Stimulated activated CD4-positive, alpha-beta T cell treated with anti-CD3 and anti-CD28 coated beads, Interleukin-12 subunit alpha, Interleukin-12 subunit beta, amount 100 ng/mL, for 4 hours (primary cell): ENCODE measurements at places on chromosomes 11 and 22.

- DNase-seq: no peak
Measured at GRCh38 chr11:74636630-74637184, 44.3 kb downstream of the POLD3 start.

DNA sequence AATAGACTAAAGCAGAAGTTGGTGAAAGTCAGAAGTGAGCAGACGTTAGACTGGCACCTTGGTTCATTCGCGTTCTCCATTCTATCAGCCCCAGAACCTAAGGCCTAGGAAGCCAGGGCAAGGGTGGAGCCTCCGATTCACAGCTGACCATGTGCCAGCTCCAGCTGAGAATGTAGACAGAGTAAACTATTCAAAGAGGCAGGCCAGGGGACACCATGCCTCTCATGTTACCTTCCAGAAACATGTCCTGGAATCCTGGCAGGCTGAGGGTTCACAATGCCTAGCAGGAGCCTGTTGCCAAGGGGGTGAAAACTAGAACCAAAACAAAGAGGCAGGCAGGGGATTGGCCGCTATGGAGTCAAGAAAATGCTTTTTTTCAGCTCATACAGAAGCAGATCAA, 224.4 kb upstream of the POU2AF2 start:
- DNase-seq: no peak

DNA sequence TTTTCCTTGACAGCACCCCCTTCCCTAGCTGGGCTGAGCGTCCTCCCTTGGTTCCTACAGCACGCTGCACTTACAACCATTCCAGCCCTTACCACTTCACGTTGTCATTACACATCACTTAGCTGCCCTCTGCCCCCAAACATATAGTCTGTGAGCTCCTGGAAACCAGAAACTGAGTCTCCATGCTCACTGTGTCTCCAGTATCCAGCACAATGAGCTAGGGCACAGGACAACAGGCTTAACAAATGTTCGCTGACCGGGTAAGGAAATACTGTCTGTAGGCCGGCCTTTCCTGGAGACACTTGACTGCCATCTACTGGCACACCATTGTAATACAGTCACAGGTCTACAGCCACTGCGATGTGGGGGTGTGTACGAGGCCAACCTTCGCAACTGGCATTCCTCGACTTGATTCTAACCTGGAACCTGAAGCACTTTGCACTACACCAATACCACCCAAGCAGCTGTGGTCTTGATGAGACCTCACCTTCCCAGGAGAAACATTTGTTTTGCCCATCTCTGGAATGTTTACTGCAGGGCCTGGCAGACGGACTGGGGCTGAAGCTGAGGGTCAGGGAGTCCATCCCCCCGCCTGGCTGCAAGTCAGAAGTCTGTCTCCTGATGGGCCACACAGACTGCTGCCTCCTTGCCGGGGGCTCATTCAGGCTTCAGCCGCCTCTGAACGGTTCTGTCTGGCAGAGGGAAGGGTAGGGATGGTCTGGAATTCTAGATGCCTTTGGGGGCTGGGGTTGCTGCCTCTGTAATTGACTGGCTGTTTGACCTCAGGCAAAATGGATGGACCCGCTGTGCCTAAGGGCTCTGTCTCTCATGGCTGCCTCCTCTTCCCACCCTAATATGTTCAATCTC, 72.0 kb downstream of the SYN3 start:
- peak; percentile 14 for DNase-seq

- no peak for DNase-seq
Measured at GRCh38 chr11:76293189-76293631, 86.9 kb upstream of the WNT11 start.

DNA sequence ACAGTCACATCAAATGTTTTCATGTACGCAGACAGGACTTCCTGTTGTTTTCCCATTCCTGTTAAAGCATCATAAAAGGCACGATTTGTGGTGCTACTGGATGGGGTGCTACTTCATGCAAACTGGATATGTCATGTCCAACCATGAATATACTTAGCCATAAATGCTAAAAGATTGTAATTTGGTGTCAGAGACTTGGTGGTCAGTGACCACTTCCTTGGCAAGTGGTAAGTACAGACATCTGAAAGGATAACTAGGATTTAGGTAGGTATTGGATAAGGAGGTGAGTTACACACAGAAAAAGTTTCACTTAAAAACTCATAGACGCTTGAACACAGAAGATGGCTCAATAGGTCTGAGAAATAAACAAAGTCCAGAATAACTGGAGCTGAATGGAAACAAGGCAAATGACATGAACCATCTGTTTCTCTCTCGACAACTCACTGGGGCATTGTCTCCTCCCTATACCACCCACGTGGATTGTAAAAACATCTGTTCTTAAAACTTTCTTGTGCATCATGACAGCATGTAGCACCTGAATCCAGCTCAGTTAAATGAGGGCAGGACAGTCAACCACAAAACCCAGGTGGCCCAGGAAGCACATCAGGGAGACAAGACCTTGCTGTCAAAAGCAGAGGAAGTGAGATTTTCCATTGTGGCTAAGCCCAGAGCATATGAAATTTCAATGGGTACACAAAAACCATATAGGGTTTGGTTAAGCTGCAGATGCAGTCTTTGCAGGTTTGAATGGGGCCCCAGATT, 22.1 kb upstream of the IGLL5 start:
- no peak for DNase-seq

GRCh38 chr22:17411213-17411612, 42.0 kb downstream of the CECR2 start:
- no peak for DNase-seq

GRCh38 chr11:126742582-126742981, 258.0 kb downstream of the KIRREL3 start:
- DNase-seq: no peak

- no peak for DNase-seq
Measured at GRCh38 chr11:25625094-25625493, 706.8 kb upstream of the ANO3 start.

DNA sequence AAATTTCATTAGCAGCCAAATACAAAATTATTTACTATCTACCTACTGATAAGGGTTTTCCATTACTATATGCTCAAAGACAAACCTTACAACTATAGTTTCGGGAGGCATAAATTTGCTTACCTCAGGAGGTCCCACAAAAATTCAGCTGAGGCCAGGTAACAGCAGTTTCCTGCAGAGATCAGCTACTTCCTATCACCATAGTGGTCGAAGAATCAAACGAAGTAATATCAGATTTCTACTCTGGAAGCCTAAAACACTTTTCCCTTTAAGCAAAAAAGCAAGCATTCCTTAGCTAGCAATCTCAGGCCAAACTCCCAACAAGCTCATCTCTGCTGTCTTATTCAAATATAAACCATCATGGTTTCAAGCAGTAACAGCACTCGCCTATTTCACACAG, 3.1 kb downstream of the NAP1L4 start:
- DNase-seq: no peak

GRCh38 chr11:2929531-2929949, 320 bp upstream of the PHLDA2 start:
- peak; percentile 48 for DNase-seq

DNA sequence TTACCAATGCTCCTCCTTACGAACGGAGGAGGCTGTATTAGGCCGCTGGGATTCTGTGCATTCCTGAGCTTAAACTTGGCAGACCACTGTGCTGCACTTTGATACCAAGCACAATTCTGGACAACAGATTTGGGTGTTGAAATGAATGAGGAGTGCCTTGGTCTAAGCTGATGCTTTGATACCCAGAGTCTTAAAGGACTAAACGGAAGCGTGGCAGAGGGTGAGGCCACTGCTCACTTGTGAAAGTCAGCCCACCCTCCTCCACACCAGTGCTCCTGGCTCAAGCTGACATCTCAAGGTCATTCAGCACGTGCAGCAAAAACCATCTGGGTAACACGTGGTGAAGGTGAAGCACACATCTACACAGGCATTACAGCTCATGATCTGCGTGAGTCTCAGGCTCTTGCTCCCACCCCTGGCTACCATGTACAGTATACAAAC, 85.9 kb downstream of the MICAL3 start:
- DNase-seq: no peak

DNA sequence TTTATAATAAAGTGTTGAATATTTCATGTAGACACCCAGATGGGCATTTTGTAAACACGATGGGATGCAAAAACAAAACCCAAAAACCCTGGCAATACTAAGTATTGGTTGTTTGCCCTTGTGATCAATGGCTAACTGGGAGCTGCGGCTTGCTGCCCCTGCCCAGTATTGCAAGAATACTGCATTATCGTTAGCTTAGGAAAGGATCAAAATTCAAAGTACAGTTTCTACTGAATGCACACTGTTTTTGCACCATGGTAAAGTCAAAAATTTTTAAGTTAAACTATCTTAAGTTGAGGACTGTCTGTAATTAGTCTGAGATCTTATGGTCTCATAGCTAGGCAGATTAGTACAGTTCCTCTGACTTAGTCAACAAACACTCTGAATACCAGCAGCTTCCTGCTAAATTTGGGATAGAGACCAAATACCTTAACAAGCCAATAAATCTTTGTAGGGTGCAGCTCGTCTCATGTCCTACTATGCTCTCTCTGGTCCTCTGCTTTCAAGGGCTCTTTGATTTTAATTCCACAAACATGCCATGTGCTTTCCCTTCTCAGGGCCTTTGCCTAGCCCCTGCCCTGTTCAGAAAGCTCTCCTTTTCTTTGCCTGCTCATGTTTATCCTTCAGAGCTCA, 4.0 kb downstream of the CCDC90B start:
- no peak for DNase-seq

DNA sequence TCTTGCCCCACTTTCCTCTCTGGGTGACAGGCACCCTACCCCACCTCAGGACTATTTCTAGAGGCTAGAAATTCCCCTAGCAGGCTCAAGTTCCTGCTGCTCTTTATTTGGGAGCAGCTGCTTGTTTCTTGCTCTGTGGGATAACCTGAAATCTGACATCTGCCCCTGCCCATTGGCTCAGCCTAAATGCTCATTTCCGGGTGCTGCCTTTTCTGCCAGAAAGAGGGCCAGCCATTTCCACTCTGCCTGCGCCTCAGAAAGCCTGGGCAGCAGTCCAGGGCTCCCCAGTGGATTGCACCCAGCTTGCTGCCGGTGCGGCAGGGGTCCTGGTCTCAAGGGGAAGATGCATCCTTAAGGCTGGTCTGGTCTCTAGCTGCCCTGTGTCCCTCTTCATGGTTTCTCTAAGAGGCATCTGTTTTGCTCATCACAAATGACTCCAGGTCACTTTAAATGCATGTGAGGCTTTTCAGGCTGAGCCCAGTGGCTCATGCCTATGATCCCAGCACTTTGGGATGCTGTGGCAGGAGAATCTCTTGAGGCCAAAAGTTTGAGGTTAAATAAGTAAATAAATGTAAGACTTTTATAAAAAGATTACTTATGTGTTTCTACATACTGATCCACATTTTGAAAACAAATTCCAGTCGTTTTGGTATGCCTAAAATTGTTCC, 10.3 kb upstream of the PNPLA5 start:
- DNase-seq: no peak

GRCh38 chr11:123168955-123169484, 26.0 kb downstream of the CLMP start:
- no peak for DNase-seq

DNA sequence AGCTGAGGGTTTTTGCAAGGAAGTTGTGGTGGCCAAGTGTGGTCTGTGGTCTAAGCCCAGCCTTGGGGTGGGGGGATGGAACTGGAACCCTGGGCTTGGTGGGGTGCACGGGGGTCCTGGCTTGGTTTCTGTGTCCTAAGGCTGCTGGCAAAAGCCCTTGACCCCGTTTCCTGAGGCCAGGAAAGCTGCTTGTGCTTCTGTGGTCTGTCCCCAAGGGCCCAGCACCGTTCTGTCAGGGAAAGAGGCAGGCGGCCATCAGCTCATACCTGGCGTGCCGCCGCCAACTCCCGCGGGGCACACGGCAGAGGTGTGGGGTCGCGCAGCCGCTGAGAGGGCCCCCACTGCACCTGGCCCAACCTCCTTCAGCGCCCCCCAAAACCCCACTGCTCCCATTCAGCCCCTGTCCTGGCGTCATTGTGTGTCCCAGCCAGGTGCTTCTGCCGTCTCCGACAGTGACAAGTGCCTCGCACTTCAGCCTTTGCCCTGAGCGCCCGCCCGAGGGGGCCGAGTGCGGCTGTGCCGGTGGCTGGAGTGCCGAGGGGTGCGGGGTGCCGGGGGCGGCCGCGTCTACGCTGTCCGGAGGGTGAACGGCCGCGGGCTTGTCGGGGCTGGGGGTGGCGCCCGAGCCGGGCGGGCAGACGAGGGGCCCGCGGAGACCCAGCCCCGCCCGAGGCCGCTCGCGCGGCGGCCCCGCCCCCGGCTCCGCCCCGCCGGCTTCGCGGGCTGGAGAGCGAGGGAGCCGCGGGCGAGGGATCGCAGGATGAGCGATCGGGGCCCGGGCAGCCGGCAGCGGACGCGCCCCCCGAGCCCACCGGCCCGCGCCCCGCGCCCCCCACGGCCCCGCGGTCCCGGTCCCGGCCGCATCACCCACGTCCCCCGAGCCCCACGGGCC, at the start of gene CNIH2:
Gene CNIH2 (plus strand): TSS at position 705 of the 892 bp plus-strand sequence. CDS start 282 bp downstream, outside the sequence.
- DNase-seq: peak; percentile 55

DNA sequence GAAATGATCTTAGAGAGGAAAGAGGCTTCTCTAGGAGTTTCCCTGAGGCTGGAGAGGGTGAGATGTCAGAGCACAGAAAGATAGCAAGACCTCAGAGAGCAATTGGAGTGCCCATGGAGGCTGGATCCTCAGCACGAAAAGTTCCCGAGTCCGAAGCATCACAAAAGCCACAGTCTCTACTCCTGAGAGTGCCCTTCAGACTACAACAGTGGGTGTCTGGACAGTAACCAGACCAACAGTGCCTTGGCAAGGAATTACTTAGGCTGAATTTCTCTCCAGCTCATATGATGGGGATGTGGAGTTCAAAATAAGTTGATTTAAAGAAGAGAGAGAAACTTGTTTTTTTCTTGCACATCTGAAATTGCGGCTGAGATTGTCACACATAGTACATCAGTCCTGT, 31.9 kb upstream of the PSMA1 start:
- DNase-seq: no peak

DNA sequence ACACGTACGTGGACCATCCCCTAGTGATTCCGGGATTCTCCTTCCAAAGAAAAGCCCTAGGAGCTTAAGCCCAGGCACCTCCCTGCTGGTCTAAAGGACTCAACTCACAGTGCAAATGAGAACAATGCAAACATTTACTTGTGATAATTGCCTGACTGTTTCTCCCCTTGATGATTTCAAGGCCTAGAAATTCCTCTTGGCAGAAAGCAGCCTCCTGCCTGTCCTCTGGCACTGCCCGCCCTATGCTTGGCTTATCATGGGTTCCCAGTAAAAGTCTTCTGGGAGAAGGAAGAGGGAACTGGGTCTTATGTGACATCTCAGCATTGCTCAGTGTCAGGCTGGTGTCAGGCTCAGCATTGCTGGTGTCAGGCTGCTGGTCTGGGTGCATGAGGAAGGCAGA, 351.8 kb downstream of the SHANK2 start:
- DNase-seq: no peak

DNA sequence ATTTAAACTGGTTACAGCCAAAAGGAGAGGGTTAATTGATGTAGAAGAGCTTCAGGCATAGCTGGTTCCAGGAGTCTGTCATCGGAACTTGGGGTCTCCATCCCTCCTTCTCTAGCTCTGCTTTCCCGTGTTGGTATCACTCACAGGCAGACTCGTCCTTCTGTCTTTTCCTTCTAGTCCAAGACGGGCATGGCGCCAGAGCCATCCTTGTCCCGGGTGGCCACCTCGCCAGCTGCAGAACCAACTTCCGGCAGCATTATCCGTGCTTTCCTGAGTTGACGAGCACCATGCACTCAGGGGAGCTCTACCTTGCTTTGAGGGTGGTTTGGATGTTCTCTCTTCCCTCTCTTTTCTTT, 14.7 kb downstream of the LINC01488 start:
- no peak for DNase-seq

GRCh38 chr11:134124660-134125451, 56.0 kb downstream of the JAM3 start:
- DNase-seq: no peak
